ENCODE measurements at places on chromosomes 3 and 15.
A peak's percentile ranks its signal among the peaks of the same experiment; 100 is the strongest.

GRCh38 chr15:56320861-56321260, 44.4 kb upstream of the TEX9 start:
- peak; percentile 52 for DNase-seq

DNA sequence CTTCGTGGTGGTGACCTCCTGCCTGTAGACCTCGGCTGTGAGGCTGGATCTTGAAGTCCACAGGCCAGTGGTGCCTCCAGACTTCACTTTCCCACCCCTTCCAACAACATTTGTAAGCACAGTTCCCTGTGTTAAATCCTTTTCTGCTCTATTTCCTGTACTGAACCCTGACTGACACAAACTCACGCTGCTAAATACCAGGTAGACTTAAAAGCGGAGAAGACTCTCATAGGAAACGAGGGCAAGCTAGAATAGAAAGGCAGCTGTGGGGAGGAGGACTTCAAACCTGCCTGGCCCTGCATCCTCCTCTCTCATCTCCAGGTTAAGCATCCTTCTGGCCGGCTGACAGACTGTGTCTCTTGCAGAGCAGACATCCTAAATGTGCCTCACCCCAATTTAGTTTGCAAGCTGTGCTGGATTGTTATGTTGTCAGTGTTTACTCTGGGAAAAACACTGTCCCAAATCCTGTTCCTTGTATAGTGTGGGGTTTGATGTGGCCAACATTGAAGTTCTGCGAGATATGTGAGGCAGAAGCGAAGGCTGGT, 58.5 kb upstream of the LARS2 start:
- no peak for DNase-seq

- no peak for DNase-seq
Measured at GRCh38 chr15:97446138-97446537, 514.4 kb upstream of the ARRDC4 start.

DNA sequence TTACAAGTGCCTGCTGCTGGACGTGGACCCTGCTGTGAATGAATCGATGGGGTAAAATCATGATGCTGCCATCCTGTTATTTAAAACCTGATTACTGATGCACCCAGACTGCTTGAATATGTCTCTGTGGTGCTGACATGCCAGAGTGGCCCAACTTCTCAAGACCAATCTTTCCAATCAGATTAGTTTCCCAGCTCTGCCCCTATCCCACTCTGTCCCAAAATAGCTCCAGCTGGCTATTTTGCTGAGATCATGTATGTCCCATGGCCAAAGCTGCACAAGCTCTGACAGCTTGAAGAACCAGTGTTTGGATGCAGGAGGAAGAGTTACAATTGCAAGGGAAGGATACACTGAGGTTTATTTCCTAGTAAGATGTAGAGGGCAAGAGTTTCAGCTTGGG, 153.6 kb downstream of the TMEM108 start:
- no peak for DNase-seq
